T1000 (cell line): ENCODE measurements at places on chromosomes 16 and 17.

GRCh38 chr16:49681217-49681883 is 174.6 kb downstream of the ZNF423 start:
- DNase-seq = no peak

- DNase-seq = no peak
These were observed 141.1 kb downstream of the GSG1L start for GRCh38 chr16:27922433-27922832.

GRCh38 chr17:42016411-42016831 is 818 bp downstream of the DNAJC7 start:
- no peak for DNase-seq

GRCh38 chr16:49048557-49048956 is 233.1 kb downstream of the CBLN1 start:
- DNase-seq = no peak

- DNase-seq = no peak
These were observed 6.2 kb downstream of the POLR3K start for GRCh38 chr16:47234-47633.

GRCh38 chr16:69937465-69937951 is 13.6 kb upstream of the CLEC18A start:
- no peak for DNase-seq

GRCh38 chr17:49312722-49313121 is 49.3 kb downstream of the ZNF652 start:
- DNase-seq = no peak

- DNase-seq = no peak
These were observed 3.3 kb downstream of the XYLT2 start for GRCh38 chr17:50349243-50349600.

- DNase-seq = no peak
These were observed 271.1 kb upstream of the CCL2 start for GRCh38 chr17:33983824-33984574.

GRCh38 chr17:72244956-72245355 is 124.1 kb downstream of the SOX9 start:
- DNase-seq = no peak

GRCh38 chr17:49739641-49740271 is 24.2 kb downstream of the FAM117A start:
- DNase-seq = no peak

DNA sequence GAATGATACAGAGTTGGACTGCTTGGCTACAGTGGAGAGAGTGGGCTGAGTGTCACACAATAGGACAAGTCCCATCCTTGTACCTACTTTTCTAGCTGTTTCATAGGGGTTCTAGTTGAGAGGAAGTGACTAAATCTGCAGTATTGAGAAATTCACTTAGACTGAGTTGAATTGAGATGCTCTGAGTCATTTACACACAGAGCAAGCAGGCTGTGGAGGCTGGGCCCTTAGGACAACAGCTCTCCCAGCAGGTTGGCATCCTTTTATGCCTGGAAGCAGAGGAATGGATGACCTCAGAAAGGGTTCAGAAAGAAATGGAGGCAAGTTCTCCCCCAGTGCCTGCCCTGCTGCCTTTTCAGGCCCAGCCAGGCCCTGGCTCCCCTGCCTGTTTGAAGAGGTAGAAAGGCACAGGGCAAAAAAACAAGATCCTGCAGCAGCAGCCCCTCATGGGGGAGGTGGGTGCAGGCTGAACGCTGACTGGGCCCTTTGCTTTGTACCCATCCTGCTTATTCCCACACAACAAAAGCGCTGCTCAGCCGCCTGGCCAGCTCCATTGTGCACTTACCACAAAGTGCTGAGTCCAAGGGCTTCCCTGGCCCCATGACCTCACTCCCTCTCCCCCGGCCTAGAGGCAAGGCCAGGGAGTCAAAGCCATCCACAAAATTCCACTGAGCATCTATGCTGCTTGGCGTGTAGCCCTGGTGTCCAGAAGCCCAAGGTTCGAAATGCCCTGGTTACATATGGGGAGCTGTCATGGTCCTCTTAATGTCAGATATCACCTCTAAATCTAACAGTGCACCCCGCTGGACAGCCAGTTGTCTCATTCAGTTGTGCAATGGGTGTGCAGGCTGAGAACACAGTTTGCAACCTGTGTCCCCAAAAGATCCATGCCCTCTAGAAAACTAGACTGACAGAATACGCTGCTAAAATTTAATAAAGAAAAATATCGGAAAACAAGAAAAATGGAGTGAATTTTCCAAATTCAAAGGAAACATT is 5.4 kb upstream of the CRYBA1 start:
- DNase-seq = peak; percentile 74

- DNase-seq = no peak
These were observed 103.0 kb upstream of the SHISA6 start for GRCh38 chr17:11138023-11138422.

- no peak for DNase-seq
These were observed 622.6 kb upstream of the GOT2 start for GRCh38 chr16:59356709-59357108.

DNA sequence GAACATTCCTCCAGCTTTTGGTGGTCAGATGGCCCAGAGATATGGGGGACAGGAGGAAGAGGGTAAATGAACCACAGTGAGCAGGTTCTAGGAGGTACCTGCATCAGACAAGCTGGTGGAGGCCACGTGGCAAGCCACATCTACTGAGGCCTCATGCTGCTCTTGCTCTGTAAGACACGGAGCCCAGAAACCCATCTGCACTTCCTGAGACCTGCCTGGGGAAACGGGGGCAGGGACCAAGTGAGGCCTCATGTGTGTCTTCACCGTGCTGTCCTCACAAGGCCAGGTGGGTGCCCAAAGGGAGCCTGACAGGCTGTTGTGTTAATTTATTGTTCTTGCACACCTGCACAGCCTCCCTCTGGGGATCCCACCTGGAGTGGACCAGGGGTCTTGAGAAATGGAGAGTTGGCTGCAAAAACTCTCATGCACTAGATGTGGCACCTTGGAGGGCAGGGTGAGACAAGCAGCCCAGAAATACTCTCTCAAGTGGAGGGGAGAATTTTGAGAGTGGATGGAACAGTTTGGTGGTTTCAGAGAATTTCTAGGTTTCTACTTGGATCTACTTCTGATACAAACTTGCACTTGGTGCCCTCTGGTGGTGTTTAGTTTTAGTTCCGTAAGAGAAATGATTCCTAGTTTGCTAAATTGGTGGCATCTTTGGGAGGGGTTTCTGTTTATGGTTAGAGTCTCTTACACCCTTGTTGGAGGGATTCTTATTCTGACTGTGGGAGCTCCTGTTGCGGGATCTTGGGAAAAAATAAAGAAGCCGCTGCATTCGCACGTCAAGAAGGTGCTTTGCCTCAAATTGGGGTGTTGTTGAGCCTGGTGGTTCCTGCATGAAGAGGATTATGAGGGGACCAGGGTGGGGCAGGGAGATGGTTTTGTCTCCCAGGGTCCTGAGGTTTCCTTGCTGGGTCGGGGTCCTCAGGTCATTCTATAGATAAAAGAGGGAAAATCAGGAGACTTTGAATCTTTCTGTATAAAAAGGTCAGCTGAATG is 47.5 kb downstream of the SLC6A2 start:
- DNase-seq = no peak

GRCh38 chr17:16418685-16419068 is 3.3 kb downstream of the TRPV2 start:
- no peak for DNase-seq

GRCh38 chr17:79873583-79873982 is 34.3 kb upstream of the CBX4 start:
- no peak for DNase-seq

DNA sequence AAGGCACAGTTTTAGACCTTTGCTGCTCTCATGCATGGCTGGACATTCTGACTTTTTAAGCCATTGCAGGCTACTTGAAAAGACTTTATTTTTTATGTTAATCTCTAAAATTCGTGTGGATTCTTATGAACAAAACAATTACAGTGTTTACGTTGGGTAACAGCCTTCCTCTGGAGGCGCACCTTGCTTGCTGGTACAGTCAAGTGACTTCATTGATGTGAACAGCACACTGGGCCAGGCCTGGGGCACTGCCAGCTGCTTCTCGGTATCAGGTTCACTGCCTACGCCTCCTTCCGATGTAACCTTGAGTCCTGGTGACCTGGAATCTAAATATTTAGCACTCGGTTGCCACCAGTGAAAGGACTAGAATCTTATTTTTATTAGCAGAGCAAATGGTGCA is 27.8 kb downstream of the MARCHF10 start:
- no peak for DNase-seq

DNA sequence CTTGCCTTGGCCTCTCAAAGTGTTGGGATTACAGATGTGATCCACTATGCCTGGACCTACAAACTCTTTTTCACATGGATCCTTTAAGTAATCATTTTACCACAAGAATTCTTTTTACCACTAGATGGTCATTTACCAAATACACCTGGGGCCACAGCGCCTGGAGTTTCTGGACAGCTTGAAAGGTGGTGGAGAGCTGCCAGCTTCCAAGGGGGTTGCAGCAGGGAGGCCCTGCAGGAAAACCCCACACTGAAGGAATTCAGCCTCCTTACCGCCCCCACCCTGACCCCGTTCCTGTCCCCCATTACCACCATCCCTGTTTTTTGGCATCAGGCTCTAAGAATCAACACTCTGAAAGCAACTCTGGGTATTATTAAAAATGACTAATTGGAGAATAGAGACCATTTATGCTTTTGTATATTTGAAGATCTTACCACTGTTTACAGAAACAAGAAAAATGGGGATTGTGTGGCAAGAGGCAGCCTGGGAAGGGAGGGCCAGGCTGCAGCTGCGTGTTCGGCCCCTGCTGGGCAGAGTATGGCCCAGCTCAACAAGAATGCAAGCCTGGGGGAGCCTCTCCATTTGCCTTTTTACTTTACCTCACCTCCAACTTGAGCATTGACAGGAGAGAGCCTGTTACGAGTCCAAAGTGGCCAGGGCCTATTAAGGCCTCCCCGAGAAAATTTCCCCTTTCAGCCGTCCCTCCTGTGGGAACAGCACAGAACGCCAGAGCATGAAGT is 209.9 kb downstream of the ZFHX3 start:
- DNase-seq = no peak

DNA sequence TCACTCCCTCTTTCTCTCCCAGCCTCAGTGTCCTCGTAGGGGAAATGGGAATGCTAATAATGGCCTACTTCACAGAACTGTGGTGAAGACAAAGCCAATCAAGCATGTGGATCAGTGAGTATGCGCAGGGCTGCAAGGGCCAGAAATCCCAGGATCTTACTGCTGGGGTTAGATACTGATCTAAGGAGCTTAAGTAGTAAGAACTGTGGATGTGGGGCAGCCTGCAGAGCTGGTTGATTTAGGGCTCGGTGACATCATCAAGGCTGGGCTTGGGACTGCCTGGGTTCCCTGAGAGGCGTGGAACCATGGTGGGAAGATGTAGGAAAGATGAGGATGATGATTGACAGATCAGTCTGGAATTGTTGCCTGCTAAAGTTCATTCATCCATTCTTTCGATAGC is 25.6 kb downstream of the GOSR2 start:
- no peak for DNase-seq

DNA sequence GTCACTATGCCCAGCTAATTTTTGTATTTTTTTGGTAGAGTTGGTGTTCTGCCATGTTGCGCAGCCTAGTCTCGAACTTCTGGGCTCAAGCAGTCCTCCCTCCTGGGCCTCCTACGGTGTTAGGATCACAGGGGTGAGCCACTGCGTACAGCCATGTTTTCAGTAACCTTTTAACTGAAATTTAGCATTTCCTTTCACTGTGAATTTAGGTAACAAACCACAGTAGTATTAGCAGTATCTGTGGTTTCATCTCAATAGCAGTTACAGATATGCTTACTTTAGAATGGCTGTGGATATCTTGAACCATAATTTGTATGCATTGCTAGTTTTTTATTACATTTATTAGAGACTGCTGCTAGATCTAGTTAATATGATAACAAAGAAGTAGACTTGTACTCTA is 4.3 kb upstream of the RANGRF start:
- no peak for DNase-seq

- DNase-seq = peak; percentile 70
These were observed 103.1 kb downstream of the RPTOR start for GRCh38 chr17:80647746-80648145.

DNA sequence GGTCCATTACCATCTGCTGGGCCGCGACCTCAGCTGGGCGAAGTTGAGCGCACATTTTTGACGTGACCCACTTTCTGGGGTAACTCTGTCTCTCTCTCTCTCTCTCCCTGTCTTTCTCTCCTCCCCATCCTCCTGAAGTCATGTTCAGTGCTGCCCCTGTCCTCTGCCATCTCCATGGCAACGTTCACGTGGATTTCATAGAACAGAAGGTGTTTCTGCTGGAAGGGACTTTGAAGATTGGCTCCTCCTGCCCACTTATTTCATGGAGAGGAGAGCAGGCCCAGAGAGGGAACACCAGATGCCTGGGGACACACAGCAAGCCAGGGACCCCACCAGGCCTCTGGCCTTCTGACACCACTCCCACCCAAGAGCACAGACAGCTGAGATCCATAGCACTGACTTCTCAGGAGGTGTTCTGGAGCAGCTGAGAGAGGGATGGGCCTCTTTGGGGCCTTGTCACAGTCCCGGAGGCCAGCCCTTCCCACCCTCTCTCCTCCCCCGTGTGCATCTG is 4.2 kb upstream of the CCNF start:
- DNase-seq = no peak

DNA sequence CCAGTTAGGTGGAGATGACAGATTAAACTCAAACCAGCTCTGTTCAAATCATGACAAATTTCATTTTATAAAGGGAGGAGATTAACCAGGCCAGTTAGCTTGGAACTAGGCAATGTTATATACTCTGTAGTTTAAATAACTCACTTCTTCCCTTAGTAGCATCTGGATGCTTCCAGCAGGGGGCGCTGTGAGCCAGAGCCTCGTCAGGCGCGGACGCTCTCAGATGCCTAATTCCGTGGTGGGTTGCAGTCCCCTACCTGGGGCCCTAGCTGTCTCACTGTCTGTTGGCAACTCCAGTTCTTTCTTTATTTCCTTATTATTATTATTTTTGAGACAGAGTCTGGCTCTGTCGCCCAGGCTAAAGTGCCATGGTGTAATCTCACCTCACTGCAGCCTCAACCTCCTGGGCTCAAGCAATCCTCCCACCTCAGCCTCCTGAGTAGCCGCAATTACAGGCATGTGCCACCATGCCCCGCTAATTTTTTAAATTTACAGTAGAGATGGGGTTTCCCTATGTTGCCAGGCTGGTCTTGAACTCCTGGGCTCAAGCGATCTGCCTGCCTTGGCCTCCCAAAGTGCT is 17.3 kb upstream of the WFDC1 start:
- DNase-seq = no peak

DNA sequence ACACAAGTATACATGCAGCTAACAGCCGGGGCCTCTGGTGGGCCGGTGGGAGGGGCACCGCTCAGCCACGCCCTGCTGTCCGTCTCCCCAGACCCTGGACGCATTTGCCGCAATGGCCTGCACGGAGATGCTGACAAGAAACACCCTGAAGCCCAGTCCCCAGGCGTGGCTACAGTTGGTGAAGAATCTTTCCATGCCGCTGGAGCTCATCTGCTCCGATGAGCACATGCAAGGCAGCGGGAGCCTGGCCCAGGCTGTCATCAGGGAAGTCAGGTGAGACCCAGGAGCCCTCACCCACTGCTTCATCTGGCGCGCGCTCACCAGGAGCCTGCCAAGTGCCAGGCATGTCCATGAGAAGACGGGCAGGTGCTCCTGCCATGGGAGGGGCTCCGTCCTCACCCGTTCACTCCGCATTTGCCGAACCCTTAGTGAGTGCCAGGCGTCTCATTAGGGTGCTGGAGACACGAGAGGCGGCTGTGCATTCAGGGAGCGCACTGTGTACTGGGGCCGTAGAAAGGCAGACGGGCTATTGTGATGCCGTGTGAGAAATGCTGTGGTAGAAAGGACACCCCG is 51.4 kb upstream of the ENDOV start:
- DNase-seq = no peak

GRCh38 chr17:1487939-1488825 is 4.3 kb downstream of the MYO1C start:
- peak; percentile 88 for DNase-seq

GRCh38 chr17:43578699-43579565 is 32.8 kb upstream of the ETV4 start:
- peak; percentile 88 for DNase-seq

GRCh38 chr17:79485991-79486390 is 124.9 kb downstream of the RBFOX3 start:
- no peak for DNase-seq
